GM18507 (cell line): ENCODE measurements at places on chromosomes 7 and 10.

DNA sequence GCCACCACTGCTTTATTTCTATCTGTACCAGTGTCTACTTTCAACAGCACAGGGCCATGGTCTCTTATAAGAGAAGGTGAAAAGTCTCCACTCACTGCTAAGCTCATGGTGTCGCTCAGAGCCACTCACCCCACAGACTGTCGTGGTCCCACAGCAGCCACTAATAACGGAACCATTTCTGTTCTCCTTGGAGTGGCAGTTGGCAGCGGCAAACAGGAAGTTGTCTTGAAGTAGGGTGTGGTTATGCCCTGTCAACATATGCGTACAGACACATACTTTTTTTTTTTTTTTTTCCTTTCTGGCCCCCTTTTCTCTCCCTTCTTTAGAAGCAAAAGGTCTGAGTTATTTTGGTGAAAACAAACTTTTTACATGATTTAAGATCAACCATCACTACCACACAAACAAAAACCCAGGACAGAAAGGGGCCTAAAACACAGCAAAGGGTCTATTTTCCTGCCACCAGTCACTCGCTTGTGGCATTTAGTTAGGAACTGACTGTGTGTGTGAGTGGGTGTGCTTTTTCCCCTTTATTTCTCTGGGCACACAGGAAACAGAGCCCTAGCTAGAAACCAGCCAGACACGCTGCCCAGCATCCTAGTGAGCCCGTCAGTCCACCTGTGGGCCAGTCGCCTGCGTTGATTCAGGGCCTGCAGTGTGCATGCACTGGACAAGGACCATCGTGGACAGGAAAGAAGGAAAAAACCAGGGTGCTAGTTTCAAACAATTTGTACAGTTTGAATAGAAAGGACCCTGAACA, 96.7 kb upstream of the EFCAB10 start:
- no peak for DNase-seq

DNA sequence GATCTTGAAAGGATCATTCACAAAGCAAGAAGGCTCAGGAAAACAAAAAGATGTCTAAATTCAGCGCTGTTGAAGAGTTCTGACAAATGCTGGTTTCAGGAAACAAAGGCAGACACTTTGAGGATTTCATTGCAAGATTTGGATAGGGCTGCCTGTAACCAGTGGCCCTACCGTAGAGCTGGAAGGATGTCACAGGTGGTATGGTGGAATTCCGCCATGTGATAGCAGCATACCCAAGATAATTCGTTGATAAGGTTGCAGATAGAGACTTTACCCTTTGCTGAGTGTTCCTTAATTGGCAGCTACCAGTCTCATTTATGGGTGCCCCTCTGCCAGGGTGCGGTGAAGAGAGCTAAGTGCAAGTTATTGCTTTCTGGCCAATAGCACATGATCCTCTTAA, 100.1 kb downstream of the WDR11 start:
- no peak for DNase-seq

GRCh38 chr10:101572126-101572525, 15.9 kb downstream of the POLL start:
- no peak for DNase-seq

- no peak for DNase-seq
Measured at GRCh38 chr7:43296306-43296705, 183.9 kb downstream of the HECW1 start.

DNA sequence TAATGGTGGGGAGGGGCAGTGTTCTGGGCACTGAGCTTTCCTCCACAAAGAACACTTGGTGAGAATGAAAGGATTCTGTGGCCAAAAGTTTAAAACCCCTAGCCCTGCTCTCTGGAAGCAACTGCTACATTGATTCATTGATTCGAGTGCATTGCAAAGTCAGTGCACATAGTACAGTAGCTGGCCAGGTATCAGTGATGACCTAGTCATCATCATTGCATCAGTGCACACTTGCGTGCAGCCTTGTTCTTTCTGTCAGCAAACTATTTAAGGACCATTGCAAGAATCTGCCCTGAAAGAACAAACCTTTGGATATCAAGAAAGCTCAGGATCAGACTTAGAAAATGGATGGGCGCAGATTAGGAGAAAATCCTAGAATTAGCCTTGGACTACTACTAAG, 47.4 kb downstream of the CUL1 start:
- DNase-seq, result no peak
